ENCODE measurements at places on chromosomes 1 and 21. TPM values are rescaled to one million over a fixed set of nuclear protein-coding genes. Genes with fewer than 3 reads are reported as not detected.

DNA sequence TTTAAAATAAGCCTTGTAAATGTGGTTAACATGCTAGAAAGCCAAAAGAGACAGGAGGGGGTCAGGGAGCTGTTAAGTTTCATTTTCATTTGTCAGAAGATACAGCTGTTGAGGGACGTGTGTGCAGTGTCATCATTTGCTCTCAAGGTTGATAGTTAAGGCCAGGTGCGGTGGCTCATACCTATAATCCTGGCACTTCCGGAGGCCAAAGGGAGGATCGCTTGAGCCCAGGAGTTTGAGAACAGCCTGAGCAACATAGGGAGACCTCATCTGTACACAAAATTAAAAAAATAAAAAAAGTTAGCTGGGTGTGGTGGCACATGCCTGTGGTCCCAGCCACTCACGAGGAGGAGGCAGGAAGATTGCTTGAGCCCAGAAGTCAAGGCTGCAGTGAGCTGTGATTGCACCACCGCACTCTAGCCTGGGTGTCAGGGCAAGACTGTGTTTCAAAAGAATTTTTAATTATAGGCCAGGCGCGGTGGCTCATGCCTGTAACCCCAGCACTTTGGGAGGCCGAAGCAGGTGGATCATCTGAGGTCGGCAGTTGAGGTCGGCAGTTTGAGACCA lies 22.7 kb downstream of the ZBTB8OS start:
- DNase-seq = no peak

GRCh38 chr1:97553971-97554370 lies 366.9 kb downstream of the DPYD start:
- no peak for DNase-seq

DNA sequence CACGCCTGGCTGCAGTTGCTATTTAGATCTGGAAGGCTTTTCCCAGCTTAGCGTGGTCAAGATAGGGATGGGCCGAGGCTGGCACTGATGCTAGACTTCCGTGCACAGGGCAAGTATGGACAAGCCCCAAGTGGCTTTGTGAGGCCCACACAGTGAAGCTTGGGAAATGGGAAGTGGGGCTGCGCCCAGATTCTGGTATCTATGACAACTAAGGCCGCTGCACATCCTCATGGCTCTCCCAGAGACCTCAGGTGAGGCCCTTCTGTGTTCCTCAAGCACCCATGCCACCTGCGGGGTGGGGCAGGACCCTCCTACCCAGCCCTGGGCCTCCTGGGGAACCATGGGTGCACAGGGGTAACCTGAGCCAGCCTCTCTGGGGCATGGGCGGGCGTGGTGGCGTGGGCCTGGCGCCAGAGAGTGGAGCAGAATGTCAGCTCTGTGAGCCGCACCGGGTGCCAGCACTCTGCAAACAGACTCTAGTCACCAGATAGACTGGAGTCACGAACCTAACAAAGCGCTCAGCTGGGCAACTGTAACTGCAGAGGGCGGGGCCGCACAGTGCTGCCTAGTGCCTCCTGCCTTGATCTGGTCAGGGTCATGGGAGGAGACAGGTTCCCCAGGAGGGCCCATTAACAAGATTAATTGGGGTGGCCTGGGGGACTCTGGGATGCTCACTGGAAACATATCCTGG lies 46.4 kb downstream of the ELF3 start:
- DNase-seq = peak; percentile 86

DNA sequence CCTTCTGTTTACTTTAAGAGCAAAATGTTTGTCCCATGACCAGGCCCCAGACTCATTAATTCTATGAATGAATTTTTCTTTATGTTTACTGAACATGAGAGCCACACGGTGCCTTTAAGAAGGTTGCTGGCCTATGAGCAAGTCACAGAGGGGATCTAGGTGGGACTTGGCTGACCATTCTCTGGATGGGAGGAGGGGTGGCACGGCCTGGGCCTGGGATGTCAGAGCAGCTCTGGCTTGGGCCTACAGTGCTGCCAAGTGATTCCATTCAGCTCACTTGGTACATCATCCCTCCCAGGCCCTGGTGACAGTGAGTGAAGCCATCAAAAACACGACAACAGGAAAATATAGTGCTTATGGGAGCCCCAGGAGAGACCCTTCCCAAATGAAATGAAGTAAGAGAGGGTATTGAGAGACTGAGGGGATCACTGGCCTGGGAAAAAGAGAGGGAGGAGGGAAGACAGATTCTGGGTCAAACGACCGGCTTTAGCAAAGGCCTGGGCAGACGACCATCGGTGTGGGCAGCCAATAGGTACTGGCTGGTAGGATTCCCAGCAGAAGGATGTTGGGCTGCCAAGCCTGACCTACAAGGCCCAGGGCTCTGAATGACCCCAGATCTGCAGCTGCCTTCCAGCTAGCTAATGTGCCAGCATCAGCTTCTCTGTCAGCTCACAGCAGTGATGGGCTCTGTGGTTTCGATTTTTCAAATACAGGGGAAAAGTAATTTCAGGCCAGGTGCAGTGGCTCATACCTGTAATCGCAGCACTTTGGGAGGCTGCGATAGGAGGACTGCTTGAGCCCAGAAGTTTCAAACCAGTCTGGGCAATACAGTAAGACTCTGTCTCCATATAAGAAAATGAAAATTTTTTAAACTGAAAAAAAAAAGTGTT lies 3.3 kb downstream of the TMEM53 start:
- no peak for DNase-seq

DNA sequence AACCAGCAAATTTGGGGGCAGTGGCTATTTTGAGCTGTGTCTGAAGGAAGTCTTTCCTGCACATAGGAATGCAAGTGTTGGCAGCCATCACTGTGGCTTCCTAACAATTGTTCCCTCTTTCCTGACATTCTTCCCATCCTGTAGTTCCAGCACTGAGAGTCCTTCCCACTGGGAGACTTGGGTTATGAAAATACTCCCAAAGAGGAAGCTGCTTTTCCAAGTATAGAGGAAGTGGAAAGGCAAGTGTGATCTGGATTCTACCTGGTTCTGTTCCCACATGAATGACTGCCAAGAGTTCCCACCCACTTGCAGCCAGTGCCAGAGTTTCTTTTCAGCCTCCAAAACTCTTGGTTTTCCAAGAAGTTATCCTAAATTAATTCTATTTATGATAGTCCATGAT lies 98.5 kb upstream of the CD53 start:
- no peak for DNase-seq

DNA sequence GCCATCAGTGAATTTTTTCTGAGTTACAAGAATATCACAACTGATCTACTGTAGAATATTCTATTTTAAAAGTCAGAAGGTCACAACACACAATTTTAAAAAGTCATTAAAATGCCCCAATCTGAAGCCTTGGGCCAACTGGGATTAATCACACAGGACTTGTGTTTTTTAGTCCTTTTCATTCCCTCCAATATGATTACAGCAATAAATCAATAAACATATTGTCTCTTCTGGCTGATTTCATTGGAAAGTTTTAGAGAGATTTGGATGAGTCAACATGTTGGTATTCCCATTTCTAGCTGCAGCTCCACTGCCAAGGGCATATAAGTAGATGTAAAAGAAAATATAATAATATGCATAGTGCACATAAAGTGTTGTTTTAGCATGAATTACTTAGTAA lies 85.8 kb downstream of the NIBAN1 start:
- DNase-seq = no peak

DNA sequence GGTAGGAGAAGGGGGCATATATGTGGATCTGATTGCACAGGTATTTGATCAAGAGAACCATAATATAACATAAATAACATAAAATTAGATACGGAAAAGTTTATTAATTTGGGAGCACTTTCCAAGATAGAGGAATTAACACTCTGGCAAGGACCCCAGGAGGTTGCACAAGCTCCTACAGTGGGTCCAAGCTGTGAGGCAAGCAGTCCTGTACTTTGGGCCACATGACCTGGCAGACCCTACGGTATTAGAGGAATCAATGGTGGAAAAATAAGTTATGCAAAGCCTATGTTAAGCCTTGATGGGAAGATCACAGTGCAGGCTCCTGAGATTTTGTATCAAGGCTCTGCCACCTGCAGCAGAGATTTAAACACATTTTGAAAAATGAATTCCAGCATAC lies 220.1 kb downstream of the COL24A1 start:
- no peak for DNase-seq

RGS16 gene
- total RNA-seq = 22.4 TPM

AKNAD1 gene
- not detected for total RNA-seq

GRCh38 chr1:157357111-157357510 lies 195.2 kb downstream of the FCRL5 start:
- DNase-seq = no peak

- DNase-seq = no peak
These were observed 31.9 kb upstream of the RGS21 start for GRCh38 chr1:192284927-192285326.

GRCh38 chr1:41418857-41419583 lies 57.8 kb downstream of the FOXO6 start:
- DNase-seq = peak; percentile 87

B3GALT6 gene
- total RNA-seq = 14.8 TPM

GRCh38 chr1:242641461-242641860 lies 117.0 kb upstream of the PLD5 start:
- no peak for DNase-seq

DNA sequence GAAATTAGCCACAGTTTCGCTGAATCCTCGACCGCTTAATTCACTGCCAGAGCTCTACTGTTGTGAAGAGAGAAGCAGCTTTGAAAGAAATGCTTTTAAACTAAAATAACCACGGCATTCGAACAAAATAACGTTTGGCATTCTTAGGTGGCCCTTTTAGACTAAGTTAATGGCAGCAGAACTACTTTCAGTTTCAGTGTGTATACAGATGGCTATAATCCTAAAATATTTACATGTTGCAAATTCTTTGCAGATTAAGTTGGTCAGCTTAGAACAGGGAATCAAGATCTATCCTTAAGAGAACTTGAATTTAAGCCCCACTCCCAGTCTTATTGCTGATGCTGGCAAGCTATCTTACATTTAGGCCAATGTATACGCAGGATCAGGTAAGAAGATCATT lies 62.7 kb downstream of the ADSS2 start:
- DNase-seq = no peak

TPTE gene
- total RNA-seq = not detected

All from ureter (tissue), 1 donor.